ENCODE measurements at places on chromosomes 1 and 21.

DNA sequence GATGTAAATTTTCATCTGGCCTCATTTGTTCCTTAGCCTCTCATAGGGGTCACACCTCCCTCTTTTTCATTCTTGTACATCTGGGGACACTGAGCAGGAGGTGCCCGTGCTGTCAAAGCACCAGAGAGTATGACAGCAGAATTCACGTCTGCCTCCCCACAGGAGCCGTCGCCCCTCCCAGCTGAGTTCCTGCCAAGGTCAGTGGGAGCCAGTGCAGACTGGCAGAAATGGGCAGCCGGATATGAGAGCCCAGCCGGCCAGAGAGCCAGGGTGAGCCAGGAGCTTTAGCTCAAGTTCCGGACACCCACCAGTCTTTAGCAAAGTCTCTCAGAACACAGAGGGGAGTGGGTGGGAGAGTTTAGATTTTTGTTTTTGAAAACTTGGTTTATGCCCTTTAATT lies 21.9 kb downstream of the GPR137B start:
- DNase-seq = no peak

DNA sequence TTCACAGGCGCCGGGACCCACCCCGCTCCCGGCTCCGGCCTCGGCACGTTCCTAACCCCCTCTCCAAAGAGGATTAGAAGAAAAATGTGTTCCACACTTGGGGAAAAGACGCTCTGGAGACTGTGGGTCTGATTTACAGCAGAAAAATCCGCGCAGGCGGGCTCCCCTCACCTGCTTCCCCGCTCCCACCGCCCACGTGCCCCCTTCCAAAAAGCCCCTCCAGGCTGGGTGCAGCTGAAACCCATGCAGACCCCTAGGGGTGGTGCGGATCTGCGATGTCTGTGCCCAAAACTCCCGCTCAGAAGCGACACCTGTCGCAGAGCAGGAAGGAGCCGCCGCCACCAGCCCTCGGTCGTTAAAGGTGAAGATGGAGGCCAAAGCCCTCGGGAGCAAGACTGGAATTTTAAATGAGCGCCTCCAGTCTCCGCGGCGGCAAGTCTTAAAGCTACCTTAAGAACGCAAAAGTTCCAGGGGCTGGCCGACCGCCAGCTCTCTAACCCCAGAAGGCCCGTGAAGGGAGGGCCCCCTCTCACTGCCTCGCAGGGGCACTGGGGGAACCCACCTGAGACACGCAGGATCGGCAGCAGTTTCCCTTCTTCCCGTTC lies 688 bp upstream of the CHD5 start:
- DNase-seq = no peak

GRCh38 chr21:29674343-29674742 lies 265.5 kb downstream of the GRIK1 start:
- DNase-seq = no peak

GRCh38 chr1:75135573-75136194 lies 1.5 kb downstream of the LHX8 start:
- DNase-seq = no peak

GRCh38 chr21:36060159-36060921 lies at the start of gene SETD4:
SETD4 (minus strand) TSS chr21:36060526; CDS start chr21:36058888, 1,638 bp downstream.
- DNase-seq = peak; percentile 88

DNA sequence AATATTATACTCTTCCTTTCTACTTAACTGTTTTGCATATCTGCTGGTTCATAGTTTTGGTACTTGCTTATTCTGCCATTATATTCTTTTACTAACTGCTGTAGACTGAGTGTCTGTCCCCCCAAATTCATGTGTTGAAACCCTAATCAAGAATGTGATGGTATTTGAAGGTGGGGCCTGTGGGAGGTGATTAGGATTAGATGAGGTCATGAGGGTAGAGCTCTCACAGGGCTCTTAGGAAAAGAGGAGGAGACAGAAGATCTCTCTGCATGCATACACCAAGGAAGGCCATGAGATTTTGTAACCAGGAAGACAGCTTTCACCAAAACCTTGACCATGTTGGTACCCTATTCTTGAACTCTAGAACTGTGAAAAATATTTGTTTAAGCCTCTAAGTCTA lies 354.1 kb upstream of the B3GALT2 start:
- no peak for DNase-seq

DNA sequence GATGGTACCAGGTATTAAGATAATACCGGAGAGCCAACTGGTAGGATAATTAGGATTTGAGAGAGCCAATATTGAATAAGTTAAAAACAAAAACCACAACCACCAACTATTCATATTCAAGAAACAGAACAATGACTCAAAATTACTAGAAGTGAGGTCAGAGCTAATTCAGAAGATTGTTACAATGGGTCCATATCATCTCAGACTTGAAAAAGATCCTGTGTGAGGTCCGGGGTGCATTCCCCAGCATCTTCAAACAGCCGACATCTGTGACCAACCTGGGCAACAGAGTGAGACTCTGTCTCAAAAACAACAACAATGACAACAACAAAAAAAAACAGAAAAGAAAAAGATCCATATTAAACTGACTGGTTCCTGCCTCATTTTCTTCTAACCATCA lies 18.6 kb downstream of the AK2 start:
- DNase-seq = no peak

- no peak for DNase-seq
These were observed 64.7 kb downstream of the SETD4 start for GRCh38 chr21:35995522-35996088.

GRCh38 chr1:119874186-119874585 lies 22.1 kb downstream of the ADAM30 start:
- no peak for DNase-seq

GRCh38 chr1:200415789-200416593 lies 6.2 kb upstream of the ZNF281 start:
- no peak for DNase-seq

GRCh38 chr1:184053881-184054280 lies 2.4 kb downstream of the TSEN15 start:
- DNase-seq = no peak

GRCh38 chr1:68800182-68800581 lies 303.3 kb upstream of the DEPDC1 start:
- DNase-seq = no peak

DNA sequence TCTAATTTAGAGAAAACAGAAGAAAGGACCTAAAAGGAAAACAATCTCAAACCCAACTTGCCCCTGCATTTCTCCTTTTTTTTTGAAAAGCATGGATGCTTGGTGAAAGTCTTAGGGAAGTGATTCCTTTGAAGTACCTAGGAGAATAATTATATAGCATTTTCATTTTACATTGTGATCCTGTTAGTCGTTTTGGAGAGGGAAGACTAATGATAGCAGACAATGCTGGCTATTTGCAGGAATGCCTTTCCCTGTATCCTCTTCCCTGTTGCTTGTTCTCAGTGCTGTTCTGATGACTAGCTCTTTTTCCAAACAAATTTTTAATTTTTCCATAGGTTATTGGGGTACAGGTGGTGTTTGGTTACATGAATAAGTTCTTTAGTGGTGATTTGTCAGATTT lies 53.9 kb downstream of the LAMC1 start:
- DNase-seq = no peak

- DNase-seq = no peak
These were observed 58.1 kb downstream of the NME7 start for GRCh38 chr1:169309178-169310166.

DNA sequence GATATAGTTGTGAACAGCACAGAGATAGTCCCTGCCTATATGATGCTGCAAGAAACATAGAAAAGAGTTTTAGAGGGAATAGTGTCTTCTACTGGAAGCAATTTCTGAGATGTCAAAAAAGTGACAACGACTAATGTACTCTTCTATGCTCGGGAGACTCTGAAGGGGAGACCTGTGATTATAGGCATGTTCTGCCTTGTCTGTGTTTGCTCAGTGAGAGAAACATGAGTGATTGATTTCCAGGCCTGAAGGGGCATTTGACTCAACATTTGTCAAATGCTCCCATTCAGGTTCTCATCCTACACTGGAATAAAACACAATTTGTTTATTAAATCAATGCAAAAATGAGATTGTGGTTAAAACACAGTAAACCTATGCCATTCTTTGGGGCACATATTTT lies 131.8 kb downstream of the CTH start:
- DNase-seq = no peak

DNA sequence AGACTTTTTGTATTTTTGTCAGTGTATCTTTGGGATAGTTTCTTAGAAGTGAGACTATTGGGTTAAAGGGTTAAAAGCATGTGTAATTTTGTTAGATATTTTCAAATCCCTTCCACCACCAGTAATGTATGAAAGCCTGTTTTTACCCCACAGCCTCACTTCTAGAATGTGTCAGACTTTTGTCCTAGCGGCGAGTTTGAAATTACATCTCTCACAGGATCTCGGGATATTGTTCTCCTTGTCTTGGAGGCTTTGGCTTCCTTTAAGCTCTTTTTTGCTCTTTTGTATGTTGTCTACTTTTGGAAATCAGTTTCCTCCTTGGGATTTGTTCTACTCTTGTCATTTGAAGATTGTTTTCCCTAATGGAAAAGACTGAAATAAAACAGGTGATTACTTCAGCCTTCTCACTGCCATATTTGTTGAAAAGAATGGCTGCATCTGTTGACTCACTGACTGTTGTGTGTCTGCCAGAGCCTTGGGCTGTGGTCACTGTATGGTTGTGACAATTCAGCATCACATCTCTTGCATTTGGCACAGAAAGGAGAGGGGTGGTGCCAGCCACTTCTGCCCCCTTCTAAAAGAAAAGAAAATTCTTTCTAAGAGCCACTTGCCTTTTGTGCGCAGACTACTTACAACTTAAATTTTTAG lies 22.6 kb downstream of the ST3GAL3 start:
- no peak for DNase-seq

GRCh38 chr1:115211071-115211745 lies 121.9 kb upstream of the TSPAN2 start:
- no peak for DNase-seq

GRCh38 chr1:165960136-165960535 lies 132.7 kb downstream of the UCK2 start:
- DNase-seq = no peak

GRCh38 chr21:39136711-39137110 lies 46.5 kb downstream of the PSMG1 start:
- no peak for DNase-seq

- DNase-seq = no peak
These were observed 49.1 kb upstream of the CR2 start for GRCh38 chr1:207404849-207405525.

GRCh38 chr1:195979646-195980045 lies 628.6 kb downstream of the KCNT2 start:
- DNase-seq = no peak

DNA sequence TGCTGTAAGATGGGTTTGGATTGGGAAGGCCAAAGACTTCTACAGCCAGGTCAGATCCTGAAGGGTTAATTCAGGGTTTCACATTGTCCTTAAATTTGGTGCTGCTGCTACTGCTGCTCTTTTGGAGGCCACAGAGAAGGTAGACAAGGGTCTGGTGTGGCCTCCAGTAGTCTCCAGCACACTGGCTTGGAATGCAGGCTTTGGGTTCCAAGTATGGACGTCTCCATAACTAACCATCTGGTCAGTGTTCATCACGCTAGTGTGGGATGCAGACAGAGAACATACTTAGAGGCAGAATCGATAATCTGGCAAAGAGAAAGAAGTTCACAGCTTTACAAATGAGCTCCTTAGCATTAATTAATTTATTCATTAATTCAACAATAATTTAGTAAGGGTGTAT lies 154.1 kb downstream of the ZBTB18 start:
- no peak for DNase-seq

DNA sequence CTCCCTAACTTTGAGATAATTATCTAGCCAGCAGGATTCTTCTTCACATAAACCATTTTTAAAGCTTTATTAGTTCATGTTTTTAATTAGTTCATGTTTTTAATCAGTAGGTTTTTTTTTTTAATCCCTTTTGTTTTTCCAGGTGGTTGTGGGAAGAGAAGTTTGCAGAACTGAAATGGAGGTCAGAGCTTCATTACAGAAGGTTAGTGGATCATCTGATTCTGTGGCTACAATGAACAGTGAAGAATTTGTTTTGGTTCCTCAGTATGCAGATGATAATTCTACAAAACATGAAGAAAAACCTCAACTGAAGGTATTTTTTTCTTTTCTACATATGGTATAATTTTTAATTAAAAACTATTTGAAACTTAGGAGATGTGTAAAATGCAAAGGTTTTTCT lies 59.7 kb downstream of the RABGAP1L start:
- no peak for DNase-seq

- DNase-seq = no peak
These were observed 17.5 kb downstream of the KPNA6 start for GRCh38 chr1:32125313-32125712.

DNA sequence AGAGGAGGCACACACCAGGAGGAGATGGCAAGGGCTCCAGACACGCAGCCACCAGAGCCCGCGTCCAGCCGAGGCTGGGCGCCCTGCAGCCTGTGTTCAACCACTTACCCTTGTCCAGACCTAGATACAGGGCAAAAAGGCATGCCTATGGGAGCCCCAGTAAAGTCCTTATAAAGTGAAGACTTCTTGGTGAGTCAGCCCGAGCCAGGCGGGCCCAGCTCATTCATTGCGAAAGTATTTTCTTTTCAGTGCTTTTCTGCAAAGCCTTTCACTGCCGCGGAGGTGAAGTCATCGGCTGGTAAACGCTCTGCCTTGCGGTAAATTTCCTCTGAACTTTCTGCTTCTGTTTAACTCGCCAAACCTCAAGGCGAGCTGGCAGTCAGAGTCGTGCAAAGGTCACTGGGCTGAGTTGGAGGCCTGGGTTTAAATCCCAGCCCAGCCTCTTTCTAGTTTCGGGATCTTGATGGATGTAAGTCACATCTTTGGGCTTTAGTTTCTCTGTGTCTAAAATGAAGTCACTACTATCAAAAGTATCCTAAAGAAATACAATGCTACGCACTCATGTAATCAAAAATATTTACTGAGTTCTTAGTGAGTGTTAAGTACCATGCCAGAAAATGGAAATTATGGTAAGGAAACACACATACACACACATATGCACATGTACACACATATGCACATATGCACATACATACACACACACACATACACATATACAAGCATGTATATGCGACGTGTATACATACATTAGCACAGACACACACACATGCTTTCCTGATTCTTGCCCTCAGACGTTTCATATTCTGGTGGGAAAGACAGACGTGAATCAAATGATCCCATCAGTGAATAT lies 54.7 kb upstream of the IFFO2 start:
- peak; percentile 61 for DNase-seq

- no peak for DNase-seq
These were observed 160.8 kb downstream of the VAV3 start for GRCh38 chr1:107804134-107804533.

GRCh38 chr1:8663915-8664329 lies 153.5 kb downstream of the RERE start:
- DNase-seq = no peak

DNA sequence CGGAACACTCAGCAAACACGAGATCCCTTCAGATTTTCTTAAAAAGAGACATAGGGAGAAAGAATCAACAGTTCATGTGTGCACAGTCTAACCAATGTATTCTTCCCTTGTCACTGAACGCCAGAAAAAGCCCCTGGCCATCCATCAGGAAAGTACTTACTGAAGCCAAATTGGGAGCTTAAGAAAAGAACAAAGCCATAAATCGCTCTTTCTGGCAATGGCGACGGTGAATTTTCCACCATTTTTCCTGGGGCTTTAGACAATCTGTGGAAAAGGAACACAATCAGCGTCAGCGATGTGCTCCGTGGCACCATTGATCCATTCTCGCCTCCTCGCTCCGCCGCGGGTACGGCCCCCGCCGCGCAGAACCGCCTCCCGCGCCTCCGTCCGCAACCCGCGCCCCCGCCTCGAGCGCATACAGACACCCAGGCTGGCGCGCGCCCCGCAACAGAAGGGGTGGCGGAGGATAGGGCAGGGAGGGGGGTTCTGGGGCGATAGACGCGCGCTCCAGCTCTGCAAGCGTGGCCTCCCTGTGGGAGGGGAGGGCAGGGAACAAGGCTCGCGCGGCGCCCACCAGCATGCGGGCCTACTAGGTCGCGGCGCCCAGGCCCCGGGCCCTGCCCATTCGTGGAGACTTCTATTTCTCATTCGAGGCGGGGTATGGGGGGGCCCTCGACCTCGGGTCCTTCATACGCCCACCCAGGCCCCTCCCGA lies 440 bp downstream of the PIGP start:
- no peak for DNase-seq
